ENCODE measurements at places on chromosomes 3 and 15.

DNA sequence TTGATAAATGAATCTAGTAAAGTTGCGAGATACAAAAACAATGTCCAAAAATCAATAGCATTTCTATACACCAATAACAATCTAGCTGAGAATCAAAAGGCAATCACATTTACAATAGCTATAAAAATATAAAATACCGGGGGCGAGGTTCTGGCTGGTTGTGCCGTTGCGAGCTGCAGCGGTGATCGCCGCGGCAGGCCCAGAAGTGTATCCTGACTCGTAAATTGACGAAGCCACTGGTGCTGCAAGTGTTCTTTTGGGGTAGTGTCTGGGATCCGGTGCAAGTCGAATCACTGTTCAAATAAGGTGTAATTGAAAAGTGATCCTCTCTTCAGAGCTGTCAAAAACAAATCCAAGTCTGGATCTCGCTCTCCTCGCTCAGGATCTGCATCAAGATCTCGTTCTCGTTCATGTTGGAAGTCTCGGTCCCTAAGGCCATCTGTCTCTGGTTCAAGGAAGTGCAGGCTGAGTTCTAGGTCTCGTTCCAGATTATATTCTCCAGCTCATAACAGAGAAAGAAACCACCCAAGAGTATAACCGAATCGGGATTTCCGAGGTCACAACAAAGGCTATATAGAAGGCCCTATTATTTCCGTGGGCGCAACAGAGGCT is 80.1 kb upstream of the STT3B start:
- DNase-seq: no peak

DNA sequence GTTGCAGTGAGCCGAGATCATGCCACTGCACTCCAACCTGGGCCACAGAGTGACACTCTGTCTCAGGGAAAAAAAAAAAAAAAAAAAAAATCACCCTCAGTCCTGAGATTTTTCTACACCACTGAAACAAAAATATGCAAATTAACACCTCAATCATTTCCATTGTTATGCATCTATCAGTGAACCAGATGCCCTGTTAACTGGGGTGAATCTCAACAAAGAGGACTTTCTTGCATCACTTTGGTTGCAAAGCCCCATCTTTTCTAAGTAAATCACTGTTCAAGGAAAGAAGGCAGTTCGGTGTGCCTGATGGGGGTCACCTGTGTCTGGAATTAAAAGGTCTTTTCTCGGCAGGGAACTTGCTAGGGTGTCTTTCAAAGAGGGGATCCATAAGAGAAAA is 421.6 kb downstream of the EPHB1 start:
- DNase-seq: no peak

DNA sequence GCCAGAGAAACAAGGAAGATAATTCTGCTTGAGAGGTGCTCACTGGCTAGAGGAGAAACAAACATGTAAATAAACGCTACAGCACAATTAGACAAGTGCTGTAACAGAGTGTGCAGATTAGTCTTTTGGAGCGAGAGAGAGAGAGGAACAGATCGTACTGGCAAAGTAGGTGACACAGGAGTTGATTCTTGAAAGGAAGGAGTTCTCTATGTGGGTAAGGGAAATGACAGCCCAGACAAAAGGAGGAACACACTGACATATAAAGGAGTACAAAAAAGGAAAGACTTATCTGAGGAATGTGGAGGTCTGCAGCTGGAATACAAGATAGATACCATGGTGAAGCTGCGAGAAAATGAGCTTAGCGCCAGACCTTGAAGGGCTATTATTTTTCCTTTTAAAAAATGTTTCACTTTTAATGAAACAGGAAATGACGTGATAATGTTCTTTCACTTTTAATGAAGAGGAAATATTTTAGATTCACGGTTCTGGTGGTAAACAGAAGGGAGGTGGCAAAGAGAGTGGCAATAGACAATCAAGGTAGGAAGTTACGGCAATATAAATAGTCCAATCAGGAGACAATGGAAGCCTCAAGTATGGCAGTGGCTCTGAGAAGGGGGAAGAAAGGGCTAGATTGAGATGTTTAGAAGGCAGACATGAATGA is 202.9 kb downstream of the VPS13C start:
- no peak for DNase-seq

DNA sequence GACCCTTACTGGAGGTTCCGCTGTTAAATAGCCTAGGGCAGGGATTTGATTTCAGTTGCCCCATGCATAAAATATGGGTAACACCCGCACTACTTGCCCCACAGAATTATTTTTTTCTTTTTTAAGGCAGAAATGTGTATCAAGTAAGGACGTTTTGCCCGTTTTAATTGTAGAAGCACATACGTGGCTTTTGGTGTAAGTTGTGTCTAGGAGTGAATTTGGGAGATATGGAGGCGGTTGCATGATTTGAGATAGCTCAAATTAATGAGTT is 636 bp upstream of the LRRC58 start:
- DNase-seq: no peak

GRCh38 chr3:126979046-126979628 is 3.8 kb upstream of the PLXNA1 start:
- DNase-seq: no peak

DNA sequence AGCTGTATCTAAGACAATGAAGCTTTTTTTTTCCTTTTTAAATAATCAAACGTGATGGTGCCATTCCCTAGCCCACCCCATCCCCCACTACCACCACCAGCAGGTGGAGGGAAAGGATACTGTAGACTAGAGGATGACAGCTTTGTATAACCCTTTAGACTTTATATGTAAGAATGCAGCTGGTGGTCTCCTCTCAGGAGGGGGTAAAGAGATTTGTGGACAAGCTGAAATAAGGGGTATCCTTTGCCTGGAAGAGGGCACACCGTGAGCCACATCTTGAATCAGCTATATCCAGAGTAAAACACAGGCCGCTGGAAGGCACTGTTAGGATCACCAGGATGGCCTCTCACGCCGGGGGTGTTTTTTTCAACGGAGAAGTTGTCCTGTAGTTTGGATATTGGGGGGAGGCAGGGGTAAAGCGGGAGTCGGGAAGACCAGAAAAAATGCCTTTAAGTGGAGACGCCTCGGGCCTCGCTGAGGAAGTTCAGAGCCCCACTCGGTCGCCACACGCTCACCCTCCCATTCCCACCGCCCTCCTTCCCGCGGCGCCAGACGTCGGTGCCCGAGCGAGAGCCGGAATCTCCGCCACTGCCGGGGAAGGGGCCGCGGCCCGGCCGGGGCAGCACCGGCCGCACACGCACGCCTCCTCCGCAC is 986 bp downstream of the KPNA4 start:
- no peak for DNase-seq

GRCh38 chr15:44385344-44385942 is 42.0 kb upstream of the CTDSPL2 start:
- DNase-seq: no peak

DNA sequence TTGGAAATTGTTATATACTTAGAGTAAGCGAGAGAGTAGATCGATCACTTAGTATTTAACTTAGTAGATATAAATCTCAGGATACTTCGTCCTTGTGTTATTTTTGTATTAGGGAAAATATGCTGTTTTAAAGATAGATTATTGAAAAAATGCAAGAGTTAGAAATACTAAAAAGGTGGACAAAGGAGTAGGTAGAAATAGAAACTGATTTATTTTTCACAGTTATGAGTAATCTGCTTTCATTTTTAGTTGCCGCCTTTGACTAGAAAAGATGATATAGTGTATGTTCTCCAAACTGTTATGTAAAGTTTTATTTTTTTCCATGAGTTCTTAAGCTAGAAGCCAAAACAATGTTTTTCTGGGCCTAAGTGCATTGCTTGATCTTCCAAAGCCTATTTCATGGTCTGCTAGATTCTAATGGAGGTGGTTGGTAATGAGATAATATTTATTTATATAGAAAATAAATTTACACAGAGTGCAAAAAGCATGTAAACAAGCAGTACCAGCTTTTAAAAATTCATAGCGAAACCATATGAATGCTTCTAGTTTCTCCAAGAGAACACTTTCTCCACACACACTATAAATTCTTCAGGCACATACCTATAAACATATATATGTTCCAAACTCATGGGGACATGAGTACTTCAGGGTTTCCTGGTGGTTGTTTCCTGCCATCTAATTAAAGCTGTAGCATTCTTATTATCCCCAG is 61.1 kb downstream of the DIPK2A start:
- no peak for DNase-seq

- DNase-seq: peak; percentile 81
These were observed 9.8 kb downstream of the P2RY14 start for GRCh38 chr3:151268267-151269235.
